ENCODE measurements at places on chromosomes 5 and 9.

- DNase-seq: peak; percentile 93
These were observed 7.2 kb downstream of the TAS2R1 start for GRCh38 chr5:9622971-9623421.

- DNase-seq: no peak
These were observed 299.4 kb upstream of the IRX2 start for GRCh38 chr5:3050863-3051262.

DNA sequence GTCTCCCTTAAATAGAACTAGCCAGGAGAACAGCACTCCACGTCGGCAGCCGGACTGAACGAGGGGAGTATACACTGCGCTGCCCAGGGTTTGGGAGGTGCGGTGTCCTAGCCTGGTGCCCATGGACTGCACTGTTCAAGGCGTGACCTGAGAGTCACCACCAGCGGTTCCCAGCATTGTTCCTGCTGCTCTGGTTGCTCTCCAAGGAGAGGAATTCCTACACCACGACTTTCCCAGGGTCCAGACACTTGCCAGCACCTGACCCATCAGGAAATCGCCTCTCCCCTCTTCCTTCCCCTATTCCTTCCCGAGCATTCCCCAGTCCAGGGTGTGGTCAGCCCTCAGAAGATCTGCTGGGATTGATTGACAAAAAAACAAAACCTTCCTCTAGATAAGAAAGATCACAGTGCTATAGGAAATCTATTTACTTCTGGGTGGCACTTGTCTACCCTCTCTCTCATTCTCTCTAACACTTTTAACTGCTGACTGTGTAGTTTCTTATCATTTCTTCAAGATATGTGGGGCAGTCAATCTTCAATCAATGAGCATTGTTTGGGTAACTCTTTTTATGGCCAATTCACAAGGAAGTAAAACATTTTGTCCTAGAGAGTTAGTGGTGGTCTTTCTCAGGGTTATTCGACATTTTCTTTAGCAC, 297.8 kb upstream of the ACTBL2 start:
- no peak for DNase-seq

- DNase-seq: no peak
These were observed 37.9 kb downstream of the LNPEP start for GRCh38 chr5:96973532-96974401.

- DNase-seq: no peak
These were observed 22.8 kb upstream of the GRPEL2 start for GRCh38 chr5:149322518-149322917.

- DNase-seq: peak; percentile 9
These were observed 377.6 kb downstream of the DNAH5 start for GRCh38 chr5:13566871-13567339.

GRCh38 chr5:74497706-74498105, 142.8 kb downstream of the ENC1 start:
- DNase-seq: peak; percentile 37

GRCh38 chr9:98374385-98375051, 119.1 kb upstream of the TBC1D2 start:
- DNase-seq: peak; percentile 99

GRCh38 chr9:18903450-18903849, 129.6 kb downstream of the SAXO1 start:
- no peak for DNase-seq

DNA sequence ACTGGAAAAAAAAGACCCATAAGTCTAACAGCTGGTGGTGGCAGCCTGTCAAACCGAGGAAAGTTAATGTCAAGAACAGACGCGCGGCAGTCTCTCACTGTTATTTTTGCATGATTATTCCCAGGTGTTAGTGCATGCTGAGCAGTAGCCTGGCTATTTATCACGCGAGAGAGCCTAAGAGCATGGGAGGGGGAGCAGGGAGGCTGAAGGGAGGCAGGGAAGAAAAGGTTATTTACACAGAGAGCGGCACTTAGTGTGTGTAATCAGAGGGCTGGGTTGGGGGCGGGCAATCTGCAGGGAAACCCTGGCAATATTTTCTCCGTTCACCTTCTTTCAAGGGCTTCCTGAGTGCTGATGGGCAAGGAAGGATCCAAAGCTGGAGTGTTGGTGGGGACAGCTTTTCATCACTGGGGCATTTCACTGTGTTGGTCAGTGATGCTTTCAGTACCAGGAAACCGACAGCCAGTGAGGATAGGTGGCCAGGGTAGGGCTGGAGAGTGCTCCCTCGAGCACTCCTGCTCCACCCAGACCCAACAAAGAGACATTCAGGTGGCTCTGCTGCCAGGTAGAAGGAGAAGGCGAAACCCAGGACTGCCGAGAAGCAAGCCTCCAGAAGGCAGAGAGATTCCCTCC, 39.6 kb downstream of the ZNF608 start:
- DNase-seq: peak; percentile 15

DNA sequence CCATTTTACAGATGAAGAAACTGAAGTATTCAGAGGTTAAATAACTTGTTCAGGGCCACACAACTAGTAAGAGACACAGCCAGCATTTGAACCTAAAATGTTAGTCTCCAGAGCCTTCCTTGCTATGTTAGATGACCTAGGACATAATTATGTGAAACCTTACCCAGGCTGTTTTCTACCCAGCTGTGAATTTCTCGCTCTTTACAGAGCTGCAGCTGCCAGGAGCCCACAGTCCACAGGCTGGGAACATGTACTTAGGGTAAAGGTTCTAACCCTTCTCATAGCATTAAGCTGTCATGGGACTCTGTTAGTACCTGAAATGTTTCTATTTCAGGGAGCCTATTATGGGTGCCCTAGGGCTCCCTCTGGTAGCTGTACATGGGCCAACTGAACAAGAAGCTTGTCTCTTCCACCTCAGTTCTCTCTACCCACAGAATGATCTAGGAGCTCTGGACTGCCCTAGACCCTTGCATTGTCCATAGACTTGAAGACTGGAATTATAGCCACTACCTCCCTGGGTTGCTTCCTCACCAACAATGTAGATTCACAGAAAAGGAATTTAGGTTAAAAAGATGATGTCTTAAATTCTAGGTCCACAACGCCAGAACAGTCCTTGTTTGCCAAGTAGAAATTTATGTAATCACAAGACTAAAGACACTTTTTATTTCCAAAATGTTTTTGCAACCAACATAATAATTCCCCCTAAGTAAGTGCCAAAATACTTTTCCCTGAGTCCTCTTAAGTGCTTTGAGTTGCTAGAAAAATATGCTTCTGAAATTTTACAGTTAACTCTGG, 262.9 kb downstream of the PIK3R1 start:
- peak; percentile 16 for DNase-seq

Measured in fibroblast of pulmonary artery (primary cell).